Endothelial cell (in vitro differentiated cells): ENCODE measurements at places on chromosomes 4 and X. TPM values are rescaled to one million over a fixed set of nuclear protein-coding genes. Genes with fewer than 3 reads are reported as not detected.

Gene MAGEA8
- not detected for total RNA-seq

Gene RHOXF2
- total RNA-seq, result not detected

Gene RAB33A
- total RNA-seq, result 4.1 TPM

Gene TEX13B
- total RNA-seq, result not detected

Gene POLA1
- total RNA-seq, result 12.9 TPM

GRCh38 chr4:186298031-186298647 is 32.1 kb downstream of the F11 start:
- no peaks in the 10 kb centered on the region for H3K36me3 ChIP-seq
- H3K27ac ChIP-seq, result no peak overlapping the region
- peaks cover 2% of the 10 kb centered on the region for H3K27me3 ChIP-seq

DNA sequence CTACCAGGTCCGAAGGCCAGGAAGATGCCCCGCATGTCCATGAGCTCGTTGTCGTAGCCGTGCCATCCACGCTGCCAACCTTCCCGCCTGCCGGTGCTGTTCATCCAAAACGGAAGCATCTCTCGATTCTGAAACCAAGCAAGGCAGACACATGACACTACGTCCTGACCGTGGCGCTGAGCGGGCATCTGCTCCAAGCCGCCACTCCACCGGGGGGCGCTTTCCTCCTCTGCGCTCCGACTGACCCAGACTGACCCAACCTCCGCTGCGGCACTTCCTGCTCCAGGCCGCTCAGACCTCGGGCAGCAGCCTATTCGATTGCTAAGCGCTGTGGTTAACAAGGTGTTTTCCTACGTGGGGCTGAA is 120.5 kb downstream of the ENPP6 start:
- H3K4me1 ChIP-seq, result no peaks in the 10 kb centered on the region
- H3K36me3 ChIP-seq, result no peaks in the 10 kb centered on the region
- DNase-seq, result peak; percentile 43
- H3K27ac ChIP-seq, result no peak overlapping the region

DNA sequence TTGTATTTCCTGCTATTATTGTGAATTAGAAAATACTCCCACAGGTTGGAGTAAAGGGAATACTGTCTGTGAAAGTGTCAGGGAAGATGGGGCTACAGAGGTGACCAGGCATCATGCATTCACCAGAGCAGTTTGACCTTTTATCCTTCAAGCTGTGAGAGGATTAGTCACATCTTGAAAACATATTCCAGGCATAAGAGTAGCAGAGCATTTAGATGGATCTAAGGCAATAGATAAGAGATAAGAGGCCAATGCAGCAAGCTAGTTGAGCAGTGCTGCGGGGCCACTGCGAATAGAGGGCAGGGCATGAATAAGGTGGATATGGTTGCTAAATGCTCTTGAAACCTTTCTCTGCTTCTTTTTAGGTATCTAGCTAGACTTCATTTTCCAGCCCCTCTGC is 470.7 kb upstream of the FTHL17 start:
- H3K36me3 ChIP-seq, result no peaks in the 10 kb centered on the region
- H3K27me3 ChIP-seq, result no peaks in the 10 kb centered on the region
- H3K27ac ChIP-seq, result no peak overlapping the region
- H3K4me3 ChIP-seq, result no peak overlapping the region

GRCh38 chrX:2928583-2929434 is at the start of gene ARSD:
Gene ARSD (minus strand): TSS chrX:2929339. CDS start chrX:2929275, 64 bp downstream.
- H3K27me3 ChIP-seq, result peaks cover 4% of the 10 kb centered on the region
- peak; percentile 66 for DNase-seq
- no peaks in the 10 kb centered on the region for H3K4me1 ChIP-seq
- peak within 1 kb of the TSS; percentile 74 for H3K27ac ChIP-seq
- peak within 1 kb of the TSS; percentile 80 for H3K4me3 ChIP-seq

- peaks cover 4% of the 10 kb centered on the region for H3K27me3 ChIP-seq
- H3K4me3 ChIP-seq, result no peak overlapping the region
- no peaks in the 10 kb centered on the region for H3K36me3 ChIP-seq
- no peak overlapping the region for H3K27ac ChIP-seq
Observed at GRCh38 chr4:47012676-47013075, 18.7 kb upstream of the GABRB1 start.

DNA sequence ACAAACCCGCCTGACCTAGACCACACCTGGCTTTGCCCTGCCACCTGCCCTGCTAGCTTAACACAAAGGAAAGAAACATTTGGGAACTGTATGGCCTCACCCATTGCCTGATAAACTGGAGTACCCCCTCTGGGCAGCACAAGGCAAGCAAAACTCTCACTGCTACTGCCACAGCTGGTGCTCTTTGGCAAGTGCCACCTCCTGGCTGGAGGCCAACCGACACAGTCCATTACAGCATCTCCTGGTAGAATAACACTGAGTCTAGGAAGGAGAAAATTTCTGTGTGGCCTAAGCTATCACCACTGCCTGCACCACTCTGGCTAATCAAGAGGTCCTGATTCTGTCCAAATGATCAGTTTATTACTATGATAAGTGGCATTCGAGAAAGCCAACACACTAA is 18.9 kb upstream of the SPANXN3 start:
- no peaks in the 10 kb centered on the region for H3K27me3 ChIP-seq
- no peak overlapping the region for H3K27ac ChIP-seq
- H3K4me1 ChIP-seq, result no peaks in the 10 kb centered on the region
- H3K36me3 ChIP-seq, result no peaks in the 10 kb centered on the region
- DNase-seq, result no peak

DNA sequence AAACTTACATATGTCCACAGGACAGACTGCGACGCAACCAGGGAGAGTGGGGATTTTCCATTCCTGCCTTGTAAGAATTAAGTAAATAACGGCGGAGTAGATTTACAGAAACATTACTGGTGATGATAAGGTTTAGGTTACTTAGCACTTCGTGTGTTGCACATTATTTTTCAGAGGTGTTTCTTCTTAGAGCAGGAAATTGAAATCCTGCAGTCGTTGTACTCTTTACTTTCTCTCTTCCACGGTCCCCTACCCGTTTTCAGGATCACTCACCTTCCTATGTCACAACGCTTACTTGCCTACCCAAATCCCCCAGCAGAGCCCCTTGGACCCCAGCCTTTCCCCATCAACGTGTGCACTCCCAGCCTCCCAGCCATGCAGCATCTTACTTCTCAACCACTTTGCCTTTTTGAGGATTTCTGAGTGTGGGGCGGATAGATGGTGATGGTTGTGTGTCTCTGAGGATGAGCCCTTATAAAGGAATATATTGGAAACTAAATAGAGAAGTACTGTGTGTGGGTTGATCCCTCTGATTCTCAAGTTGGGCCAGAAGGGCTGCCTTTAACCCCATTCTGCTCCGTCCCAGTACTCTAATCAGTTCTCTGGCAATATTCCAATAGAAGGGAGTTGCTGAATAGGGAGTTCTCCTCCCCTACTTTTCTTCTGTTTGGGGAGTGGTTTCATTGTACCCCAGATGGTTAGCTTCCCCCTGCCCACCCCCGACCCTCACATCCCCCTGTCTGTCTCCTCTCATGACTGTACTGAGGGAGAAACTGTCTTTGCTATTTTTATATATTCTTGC is 1.6 kb downstream of the MID2 start:
- H3K27me3 ChIP-seq, result no peaks in the 10 kb centered on the region
- peak overlapping the region; percentile 30 for H3K27ac ChIP-seq
- no peak for DNase-seq
- peak overlapping the region; percentile 87 for H3K4me3 ChIP-seq
- H3K36me3 ChIP-seq, result no peaks in the 10 kb centered on the region
- H3K4me1 ChIP-seq, result peaks cover 11% of the 10 kb centered on the region

- H3K27me3 ChIP-seq, result no peaks in the 10 kb centered on the region
- H3K27ac ChIP-seq, result no peak overlapping the region
- no peaks in the 10 kb centered on the region for H3K4me1 ChIP-seq
- DNase-seq, result no peak
- no peaks in the 10 kb centered on the region for H3K36me3 ChIP-seq
- no peak overlapping the region for H3K4me3 ChIP-seq
Observed at GRCh38 chr4:18882468-18882867, 860.9 kb upstream of the LCORL start.

DNA sequence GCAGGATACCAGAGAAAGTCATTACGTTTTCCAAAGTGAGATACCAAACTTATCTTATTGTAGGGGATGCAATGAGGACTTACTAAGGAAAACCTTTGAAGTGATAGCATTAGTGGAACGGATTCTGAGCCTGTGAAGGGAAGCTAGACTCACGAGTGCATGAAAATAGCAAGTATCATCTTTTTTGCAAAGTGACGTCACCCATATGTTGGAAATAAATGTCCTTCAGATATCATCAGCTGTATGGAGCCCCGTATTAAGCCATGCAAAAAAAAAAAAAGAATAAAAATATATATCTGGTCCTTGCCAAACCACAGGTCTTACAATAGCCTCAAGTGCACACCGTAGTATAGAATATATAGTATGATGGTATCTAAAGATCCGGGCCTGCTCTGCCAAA is 46.8 kb upstream of the ITM2A start:
- no peaks in the 10 kb centered on the region for H3K36me3 ChIP-seq
- no peaks in the 10 kb centered on the region for H3K27me3 ChIP-seq
- H3K4me1 ChIP-seq, result no peaks in the 10 kb centered on the region
- H3K27ac ChIP-seq, result no peak overlapping the region

- no peak overlapping the region for H3K4me3 ChIP-seq
- no peaks in the 10 kb centered on the region for H3K27me3 ChIP-seq
- no peak for DNase-seq
- H3K36me3 ChIP-seq, result no peaks in the 10 kb centered on the region
Observed at GRCh38 chr4:172153719-172154118, 340.5 kb downstream of the GALNTL6 start.

- H3K4me1 ChIP-seq, result no peaks in the 10 kb centered on the region
- peaks cover 7% of the 10 kb centered on the region for H3K27me3 ChIP-seq
- H3K27ac ChIP-seq, result no peak overlapping the region
- no peak for DNase-seq
Observed at GRCh38 chr4:8121292-8122015, 37.2 kb downstream of the ABLIM2 start.

DNA sequence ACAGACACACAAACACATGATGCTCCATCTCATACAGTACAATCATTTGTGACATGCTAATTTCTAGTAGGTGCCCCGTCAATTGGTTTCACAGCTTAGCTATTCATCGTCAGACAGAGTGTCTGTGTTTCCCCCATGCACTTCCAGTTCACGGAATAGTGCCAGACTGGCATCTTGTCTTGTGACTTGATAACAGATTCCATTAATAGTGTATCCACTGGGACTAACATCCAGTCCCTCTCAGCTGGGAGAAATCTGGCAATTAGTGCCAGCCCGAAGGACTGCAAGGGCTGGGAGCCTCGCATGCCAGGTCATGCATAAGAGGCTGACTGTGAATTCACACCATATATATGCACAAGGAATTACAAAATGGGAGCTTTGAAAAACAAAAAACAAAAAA is 20.2 kb upstream of the GATB start:
- H3K4me1 ChIP-seq, result no peaks in the 10 kb centered on the region
- H3K4me3 ChIP-seq, result no peak overlapping the region
- no peak overlapping the region for H3K27ac ChIP-seq
- DNase-seq, result no peak
- no peaks in the 10 kb centered on the region for H3K36me3 ChIP-seq

GRCh38 chr4:80125252-80126177 is 52.5 kb upstream of the ANTXR2 start:
- H3K4me3 ChIP-seq, result no peak overlapping the region
- peak; percentile 6 for DNase-seq
- H3K27me3 ChIP-seq, result no peaks in the 10 kb centered on the region

DNA sequence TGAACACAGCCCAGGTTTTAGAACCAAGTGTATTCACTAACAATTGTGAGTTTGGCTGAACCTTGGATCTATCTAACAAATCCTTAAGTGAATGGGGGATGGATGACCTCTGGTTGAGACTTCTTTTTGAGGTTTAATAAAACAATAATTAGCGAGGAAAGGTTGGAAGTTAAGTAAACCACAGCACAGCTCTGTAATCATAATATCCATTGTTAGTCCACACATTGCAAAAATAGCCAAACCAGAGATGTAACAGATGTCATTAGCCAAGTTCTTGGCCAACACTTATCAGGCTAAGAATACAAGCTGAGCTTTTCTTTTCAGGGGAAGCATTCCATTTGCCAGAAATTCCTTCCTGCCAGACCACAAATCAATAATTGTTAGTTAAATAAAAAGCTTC is 59.1 kb downstream of the FREM3 start:
- no peak for DNase-seq
- H3K36me3 ChIP-seq, result no peaks in the 10 kb centered on the region
- no peaks in the 10 kb centered on the region for H3K4me1 ChIP-seq
- H3K27ac ChIP-seq, result no peak overlapping the region
- no peak overlapping the region for H3K4me3 ChIP-seq

- no peak for DNase-seq
- H3K27ac ChIP-seq, result no peak overlapping the region
- no peaks in the 10 kb centered on the region for H3K36me3 ChIP-seq
Observed at GRCh38 chr4:174808119-174808518, 20.9 kb downstream of the GLRA3 start.

DNA sequence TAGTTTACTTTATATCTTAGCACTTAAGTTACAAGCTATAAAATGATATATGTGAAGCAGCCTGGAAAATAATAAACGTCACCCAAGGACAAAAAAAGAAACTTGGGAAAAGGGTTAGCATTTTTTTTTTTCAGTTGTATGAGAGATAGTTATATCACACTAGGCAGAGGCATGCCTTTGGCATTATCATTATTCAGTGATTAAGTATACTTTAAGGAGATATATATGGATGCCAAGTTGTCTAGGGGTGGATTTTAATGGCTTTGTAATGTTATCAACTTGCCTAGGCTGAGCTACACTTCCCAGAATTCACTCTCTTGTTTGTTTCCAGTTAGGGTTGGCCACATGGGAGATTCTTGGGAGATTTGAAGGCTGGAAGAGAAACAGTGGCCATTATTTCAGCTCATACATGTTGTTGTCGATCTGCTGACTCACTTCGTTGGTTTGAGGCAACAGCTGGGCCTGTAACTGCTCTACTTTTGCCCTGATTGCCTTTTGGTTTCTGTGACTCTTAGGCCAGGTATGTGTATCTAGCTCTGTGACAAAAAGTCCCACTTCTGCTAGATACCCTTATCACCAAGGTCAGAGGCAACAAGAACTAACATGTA is 11.5 kb upstream of the SRPX start:
- H3K27ac ChIP-seq, result no peak overlapping the region
- no peak overlapping the region for H3K4me3 ChIP-seq
- H3K4me1 ChIP-seq, result peaks cover 8% of the 10 kb centered on the region
- H3K27me3 ChIP-seq, result no peaks in the 10 kb centered on the region
- H3K36me3 ChIP-seq, result no peaks in the 10 kb centered on the region

DNA sequence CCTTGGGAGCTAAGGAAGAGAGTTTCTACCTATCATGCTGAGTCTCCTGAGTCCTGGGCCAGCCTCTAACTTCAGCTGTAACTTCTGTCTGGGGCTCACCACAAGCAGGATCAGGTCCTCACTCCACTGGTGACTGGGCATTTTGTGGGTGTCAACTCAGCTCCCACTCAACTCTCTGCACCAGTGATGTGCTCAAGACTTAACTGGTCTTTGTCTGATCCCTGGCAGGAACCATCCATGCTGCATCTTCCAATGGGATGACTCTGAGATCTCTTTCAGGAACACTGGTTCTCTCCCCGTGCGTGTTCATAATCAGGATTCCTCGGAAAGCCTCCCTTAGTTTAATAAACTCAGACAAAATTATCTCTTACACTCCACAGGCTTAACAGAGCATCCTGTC is 82.3 kb downstream of the COMMD8 start:
- H3K4me1 ChIP-seq, result no peaks in the 10 kb centered on the region
- DNase-seq, result no peak
- H3K27ac ChIP-seq, result no peak overlapping the region
- H3K27me3 ChIP-seq, result no peaks in the 10 kb centered on the region
